ENCODE measurements at places on chromosomes 5 and 9.

DNA sequence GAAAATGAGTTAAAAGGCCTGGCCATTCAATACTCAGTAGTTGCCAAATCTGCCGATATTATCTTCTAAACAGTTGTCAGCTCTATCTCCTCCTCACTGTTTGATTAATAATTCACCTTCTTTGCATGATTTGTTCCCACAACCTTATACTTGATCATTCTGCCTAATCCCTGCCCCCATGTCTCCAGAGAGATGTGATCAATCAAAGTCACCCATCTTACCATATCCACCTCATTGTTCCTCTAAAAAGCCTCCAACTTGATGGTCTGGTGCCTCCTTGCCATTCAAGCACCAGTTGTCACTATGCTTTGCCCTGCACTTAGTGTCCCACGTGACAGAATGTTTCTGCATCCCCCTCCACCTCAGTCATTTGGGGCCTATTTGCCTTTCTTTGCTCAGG lies 41.3 kb downstream of the KIAA1958 start:
- no peak for DNase-seq

DNA sequence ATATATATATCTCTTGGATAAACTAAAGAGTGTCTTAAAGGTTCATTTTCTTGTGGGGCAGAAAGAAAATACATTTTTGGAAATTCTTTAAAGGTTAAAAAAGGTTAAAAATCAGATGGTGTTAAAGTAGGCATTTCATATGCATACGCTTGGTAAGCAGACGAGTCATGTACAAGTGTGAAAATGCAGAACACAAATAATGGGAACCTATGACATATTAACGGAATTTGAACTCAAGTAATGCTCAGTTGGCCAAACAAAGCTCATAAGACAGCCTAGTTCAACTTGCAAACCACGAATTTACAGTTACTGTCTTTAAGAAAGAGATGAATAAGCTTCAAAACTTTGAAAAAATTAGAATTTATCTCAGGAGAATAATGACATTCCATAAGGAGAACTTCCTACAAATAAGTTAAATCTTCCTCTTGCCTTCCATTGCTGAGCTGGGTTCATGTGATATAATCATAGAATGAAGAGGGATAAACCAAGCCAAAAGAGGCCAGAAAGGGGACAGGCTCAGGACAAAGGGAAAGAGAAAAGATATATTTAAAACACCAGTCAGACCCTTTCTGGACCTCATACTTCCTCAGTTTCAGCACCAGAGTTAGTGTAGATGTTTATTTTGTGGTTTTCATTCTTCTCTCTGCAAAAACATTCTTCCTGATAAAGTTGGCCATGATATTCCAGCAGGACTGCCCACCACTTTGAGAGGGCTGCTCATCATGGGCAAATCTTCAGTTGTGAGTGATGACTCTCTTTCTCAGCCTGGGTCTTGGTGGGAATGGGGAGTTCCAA lies 256.7 kb upstream of the CD180 start:
- DNase-seq = no peak

GRCh38 chr5:172379481-172379880 lies 74.8 kb downstream of the SH3PXD2B start:
- no peak for DNase-seq

DNA sequence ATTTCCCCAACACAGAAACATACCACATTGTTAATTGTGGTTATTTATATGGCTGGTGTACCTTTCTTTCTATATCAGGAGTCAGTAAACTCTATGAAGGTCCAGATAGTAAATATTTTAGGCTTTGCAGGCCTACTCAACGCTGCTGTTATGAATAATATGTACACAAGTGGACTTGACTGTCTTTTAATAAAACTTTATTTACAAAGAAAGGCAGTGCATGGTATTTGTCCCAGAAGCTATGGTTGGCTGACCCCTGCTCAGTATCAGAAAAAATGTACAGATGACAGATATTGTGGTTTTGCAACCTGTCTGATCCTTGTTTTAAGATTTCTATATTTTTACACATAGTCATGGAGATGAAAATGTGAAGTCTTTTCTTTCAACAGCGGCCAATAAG lies 5.7 kb downstream of the MTRR start:
- DNase-seq = no peak

DNA sequence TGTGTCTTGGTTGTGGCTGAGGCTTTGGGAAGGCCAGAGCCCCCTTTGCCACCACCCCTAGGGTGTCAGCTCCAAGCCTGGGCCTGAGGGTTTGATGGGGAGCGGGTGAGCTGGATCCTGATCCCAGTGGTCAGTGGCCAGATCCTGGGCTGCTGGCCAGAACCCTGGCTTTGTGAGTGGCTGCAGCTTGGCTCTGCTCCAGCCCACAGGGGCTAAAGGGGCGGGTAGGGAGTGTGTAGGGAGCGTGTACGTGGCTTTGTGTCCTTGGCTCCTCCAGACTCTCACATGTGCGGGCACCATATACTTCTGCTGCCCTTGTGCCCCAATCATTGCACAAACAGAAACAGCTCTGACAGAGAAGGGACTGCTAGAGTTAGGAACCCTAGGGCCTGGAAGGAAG lies 1.2 kb upstream of the IL11RA start:
- no peak for DNase-seq

- DNase-seq = peak; percentile 74
Measured at GRCh38 chr5:107670932-107671741, at the start of gene EFNA5. EFNA5 (minus strand) TSS chr5:107670937.

DNA sequence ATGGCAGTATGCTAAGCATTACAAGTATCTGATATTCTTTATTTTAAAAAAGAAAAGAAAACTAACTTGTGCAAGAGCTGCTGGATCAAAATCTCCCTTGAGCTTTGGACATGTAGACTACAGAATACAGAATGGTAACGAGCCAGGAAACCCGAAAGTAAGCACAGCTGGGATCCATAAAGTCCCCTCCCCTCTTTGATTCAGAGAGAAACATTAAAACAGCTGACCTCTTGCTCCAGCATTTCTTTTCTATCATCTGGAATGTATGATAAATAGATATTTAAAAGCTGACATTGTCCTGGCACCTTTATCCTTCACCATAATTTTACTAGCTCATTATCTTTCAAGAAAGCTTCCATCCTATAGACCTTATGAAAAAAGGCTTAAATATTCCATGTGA lies 28.2 kb upstream of the LPAR1 start:
- no peak for DNase-seq

DNA sequence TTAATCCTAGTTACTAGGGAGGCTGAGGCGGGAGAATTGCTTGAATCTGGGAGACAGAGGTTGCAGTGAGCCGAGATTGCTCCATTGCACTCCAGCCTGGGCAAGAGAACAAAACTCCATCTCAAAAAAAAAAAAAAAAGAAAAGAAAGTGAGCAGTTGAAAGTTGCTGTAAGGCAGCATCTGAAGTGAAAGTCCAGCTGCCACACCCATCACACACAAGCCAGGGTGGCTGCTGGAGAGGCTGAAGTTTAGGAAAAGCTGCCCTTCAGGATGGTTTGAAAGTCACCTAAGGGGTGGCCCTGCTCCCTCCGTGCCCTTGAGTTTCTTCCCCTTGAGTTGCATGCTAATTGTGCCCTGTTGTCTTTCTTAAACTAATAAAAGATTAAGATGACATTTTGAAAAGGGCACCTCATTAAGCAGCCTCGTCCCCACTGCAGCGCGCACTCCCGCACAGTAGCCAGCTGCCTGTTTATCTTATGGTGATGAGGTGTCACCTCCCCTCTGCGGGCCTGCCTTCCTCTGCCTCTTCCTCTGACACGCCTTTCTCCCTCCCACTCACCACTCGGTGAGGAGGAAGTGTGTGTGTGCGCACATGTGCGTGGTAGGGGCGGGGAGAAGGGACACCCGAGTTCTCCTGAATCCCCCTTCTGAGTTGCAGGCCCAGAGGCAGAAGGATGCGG lies 104.2 kb upstream of the PANK3 start:
- no peak for DNase-seq

- DNase-seq = no peak
Measured at GRCh38 chr9:33116860-33117259, 40.4 kb upstream of the SMU1 start.

GRCh38 chr5:113692891-113693457 lies 179.5 kb downstream of the YTHDC2 start:
- no peak for DNase-seq

DNA sequence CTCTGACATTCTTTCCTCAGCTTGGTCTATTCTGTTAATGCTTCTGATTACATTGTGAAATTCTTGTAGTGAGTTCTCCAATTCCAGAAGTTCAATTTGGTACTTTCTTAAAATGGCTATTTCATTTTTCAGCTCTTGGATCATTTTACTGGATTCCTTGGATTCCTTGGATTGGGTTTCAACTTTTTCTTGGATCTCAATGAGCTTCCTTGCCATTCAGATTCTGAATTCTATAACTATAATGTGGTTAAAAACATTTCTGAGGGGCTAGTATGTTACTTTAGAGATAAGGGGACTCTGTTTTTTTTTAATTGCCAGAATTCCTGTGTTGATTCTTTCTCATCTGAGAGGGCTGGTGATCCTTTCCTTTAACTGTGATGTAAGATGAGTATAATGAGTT lies 136.4 kb downstream of the MCTP1 start:
- DNase-seq = no peak

DNA sequence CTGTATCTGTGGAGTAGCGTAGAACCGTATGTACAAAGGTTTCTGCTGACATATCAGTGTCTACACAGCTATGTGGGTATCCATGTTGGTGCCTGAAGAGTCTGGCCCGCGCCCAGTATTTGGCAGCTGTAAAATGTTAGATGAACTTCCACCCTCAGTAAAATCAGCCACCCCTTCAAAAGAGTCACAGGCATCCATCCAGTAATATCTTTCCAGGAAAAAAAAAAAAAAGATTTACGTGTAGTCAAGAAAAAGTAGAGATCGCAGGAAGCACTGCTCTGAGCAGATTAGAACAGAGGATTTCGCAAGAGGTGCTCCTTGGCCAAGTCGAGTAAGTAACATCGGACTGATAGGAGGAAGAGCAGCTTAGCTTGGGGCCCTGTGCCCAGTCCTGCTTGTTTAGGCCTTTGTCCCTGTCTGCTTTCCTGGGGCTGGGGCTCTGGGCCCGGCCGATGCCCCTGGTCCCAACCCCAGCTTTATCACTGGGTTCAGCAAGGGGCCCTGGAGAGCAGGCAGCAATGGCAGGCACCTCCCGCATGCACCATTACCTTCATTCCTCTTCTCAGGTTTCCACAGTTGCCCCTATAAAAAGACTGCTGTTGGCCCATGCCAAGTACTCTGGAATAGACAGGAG lies 21.2 kb downstream of the DAPK1 start:
- DNase-seq = no peak

- DNase-seq = no peak
Measured at GRCh38 chr9:16230731-16231130, 639.7 kb downstream of the BNC2 start.

GRCh38 chr5:82341325-82341724 lies 63.2 kb upstream of the RPS23 start:
- DNase-seq = peak; percentile 70

GRCh38 chr9:136886610-136887597 lies 588 bp downstream of the TRAF2 start:
- peak; percentile 42 for DNase-seq

- no peak for DNase-seq
Measured at GRCh38 chr5:34460496-34460895, 195.6 kb upstream of the RAI14 start.

DNA sequence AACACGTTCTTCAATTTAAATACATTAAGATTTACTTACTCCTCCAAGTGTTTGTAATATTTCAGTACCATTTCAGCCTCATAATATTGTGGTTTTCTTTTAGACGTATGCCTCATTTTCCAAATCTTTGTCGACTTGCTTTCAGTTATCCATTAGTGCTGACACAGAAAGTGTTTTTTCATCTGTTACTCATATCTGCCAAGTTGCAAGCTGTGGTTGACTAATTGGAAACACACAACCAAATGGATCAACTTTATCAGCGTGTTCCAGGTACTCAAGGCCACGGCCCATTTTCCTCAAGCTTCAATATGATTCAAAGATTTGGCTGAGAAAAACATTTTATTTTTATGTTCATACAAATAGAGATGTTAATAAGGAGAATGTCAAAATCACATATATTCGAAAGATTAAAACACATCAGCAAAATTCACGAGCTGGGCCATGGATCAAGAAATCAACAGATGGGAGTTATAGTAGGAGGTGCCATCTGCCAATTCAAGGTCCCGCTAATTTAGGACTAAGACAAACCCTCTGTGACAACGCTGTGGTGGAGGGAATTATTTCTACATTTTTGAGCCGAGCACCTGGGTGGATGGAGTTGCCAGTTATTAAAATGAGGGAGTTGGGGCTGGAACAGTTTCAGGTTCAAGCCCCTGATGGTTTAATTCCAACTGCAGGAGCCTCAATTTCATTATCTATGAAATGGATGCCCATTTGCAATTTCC lies 27.2 kb upstream of the CCNJL start:
- no peak for DNase-seq

DNA sequence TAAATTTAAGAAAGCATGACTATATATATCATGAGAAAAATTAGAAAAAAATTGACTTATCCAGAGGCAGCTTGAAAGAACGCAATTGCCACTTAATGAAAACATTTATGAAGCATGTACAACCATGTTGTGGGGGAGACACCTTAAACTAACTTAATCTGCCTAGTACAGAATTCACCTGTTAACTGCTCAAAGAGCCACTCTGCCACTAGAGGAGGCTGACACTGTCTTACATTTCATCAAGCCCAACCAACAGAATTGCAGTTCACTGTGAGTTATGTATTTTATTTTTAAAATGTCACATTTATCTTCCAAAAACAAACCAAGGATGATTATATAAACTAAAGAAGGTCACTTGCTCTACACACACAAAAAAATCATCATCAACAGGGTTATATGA lies 252.9 kb downstream of the MLLT3 start:
- DNase-seq = no peak

DNA sequence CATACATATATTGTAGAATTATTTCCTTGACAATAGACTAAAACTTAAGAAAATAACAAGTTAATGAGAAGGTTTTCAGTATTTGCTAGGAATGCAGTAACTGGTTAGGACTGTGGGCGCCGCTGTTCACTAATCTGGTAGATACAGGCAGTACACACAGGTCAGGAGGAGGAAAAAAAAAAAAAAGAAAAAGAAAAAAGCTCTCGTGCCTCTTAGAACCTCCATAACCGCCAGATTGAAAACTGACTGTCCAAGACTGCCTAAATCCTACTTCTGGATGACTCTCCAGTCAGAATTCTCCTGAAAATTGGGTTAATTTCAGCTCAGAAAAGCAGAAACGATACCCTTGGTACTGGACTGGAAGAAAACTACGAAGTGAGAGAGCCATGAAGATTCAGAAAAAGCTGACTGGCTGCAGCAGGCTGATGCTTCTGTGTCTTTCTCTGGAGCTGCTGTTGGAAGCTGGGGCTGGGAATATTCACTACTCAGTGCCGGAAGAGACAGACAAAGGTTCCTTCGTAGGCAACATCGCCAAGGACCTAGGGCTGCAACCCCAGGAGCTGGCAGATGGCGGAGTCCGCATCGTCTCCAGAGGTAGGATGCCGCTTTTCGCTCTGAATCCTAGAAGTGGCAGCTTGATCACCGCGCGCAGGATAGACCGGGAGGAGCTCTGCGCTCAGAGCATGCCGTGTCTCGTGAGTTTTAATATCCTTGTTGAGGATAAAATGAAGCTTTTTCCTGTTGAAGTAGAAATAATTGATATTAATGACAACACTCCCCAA lies at the start of gene PCDHGA1:
TSS of gene PCDHGA1 (plus strand) at position 216 of the 782 bp plus-strand sequence.
- DNase-seq = no peak

- no peak for DNase-seq
Measured at GRCh38 chr9:125889112-125889475, 141.9 kb downstream of the PBX3 start.

Data from DND-41 (cell line).